Naive B cell (primary cell): ENCODE measurements at places on chromosomes 3 and 15. TPM values are rescaled to one million over a fixed set of nuclear protein-coding genes. Genes with fewer than 3 reads are reported as not detected.

GRCh38 chr15:70132571-70132970, 34.9 kb upstream of the TLE3 start:
- DNase-seq: no peak

DNA sequence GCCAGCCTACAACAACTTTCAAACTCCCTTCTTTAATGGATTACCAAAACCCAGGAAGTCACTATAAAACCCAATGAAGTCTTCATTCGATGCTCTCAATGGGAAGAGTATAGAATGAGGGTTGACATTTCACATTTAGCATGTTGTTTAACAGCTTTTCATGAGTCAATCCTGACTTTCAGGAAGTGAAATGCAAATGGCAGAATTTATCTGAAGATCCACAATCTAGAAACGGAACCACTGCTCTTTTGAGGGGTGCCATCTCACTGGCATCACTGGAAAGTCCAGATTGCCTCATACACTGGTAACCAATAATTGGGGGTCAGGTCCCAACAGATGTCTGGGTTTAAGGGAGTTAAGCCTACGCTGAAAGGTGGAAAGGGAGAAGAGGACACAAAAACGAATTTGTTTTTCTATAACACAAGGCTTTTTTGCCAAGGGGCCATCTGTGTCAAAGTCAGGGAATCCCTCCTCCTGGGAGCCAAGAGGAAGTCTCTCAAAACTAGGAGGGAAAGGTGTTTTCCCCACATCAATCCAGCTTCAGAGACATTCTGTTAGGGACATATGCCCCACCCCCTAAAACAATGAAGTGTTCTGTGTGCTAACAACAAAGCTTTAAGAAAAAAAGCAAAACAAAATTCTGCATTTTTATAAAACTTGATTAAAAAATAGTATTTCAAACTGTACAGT, 12.0 kb upstream of the ATP1B3 start:
- no peak for DNase-seq

GRCh38 chr3:114235431-114235830, 1.9 kb downstream of the ZNF80 start:
- DNase-seq: no peak

DNA sequence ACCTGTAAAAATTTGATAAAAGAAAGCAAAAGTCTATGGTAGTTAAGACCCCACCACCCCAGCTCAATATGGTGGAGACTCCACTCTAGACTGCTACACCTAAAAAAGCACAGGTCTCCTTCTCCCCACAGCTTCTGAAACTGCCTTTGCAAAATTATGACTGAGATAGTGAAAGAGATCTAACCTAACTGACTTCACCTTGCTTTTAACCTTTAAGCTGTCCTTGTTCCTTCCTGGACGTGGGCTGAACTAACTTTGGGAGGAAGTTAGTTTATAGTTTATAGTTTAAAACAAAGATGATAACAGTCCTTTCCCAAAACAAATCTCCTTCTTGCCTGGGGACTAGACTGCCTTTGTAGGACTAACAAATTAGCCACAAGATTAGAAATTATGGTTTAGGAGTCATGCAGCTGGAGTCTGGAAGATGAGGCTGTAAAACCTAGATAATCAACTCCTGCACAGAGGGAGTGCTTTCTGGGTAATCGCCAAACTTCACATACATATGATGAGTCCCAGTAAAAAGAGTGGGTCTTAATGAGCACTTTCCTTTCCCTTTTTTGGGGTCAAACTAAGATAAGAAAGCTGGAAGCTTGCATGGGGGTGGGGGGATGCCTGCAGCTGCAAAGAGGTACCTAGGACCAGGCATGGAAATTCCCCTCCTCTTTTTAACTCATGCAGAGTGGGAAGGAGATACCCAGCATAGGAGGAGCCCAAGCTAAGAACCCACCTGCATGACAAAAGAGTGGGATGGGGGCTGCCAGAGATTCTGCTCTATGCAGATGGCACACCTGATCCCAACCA, 17.5 kb downstream of the CCR8 start:
- no peak for DNase-seq

DNA sequence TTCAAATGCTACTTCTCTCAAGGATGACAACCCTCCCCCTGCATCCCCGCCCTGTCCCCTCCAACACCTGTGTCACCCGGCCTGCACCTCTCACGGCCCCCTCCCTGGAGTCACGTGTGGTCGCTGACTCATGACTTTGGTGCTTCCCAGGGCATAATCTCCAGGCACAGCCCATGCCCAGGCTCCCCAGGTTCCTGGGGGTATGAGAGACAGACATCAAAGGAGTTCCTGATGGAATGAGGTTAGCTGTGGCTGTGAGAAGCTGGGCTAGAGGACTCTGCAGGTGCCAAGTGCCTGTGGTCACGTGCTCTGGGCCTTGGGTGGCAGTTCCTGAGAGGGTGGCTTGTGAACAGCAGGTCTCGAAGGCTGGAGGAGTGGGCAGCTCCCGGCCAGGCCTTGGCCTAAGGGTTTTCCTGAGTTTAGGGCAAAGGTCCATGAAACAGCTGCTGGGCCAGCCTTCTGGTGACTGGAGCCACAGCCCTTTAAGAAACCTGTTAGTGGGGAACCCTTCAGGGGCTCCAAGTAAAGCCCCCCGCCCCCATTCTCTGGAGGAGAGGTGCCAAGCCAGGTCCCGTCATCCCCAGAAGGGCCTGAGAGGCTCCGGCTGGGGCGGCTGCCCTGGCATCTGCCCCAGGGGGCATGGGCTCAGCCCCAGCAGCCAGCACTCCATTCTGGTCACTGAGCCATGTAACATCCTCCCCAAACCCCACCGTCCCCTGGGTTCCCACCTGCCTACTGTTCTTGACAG, 230.0 kb downstream of the XXYLT1 start:
- no peak for DNase-seq

Gene NPAP1
- polyA plus RNA-seq: not detected

Gene GOLGA8S
- not detected for polyA plus RNA-seq

Gene GOLGA6L4
- polyA plus RNA-seq: not detected
